Thyroid gland (tissue), 4 donors: ENCODE measurements at places on chromosomes 12 and 14. TPM values are rescaled to one million over a fixed set of nuclear protein-coding genes. Genes with fewer than 3 reads are reported as not detected.

- no peak for DNase-seq
Measured at GRCh38 chr12:65965358-65965757, 141.1 kb downstream of the HMGA2 start.

DNA sequence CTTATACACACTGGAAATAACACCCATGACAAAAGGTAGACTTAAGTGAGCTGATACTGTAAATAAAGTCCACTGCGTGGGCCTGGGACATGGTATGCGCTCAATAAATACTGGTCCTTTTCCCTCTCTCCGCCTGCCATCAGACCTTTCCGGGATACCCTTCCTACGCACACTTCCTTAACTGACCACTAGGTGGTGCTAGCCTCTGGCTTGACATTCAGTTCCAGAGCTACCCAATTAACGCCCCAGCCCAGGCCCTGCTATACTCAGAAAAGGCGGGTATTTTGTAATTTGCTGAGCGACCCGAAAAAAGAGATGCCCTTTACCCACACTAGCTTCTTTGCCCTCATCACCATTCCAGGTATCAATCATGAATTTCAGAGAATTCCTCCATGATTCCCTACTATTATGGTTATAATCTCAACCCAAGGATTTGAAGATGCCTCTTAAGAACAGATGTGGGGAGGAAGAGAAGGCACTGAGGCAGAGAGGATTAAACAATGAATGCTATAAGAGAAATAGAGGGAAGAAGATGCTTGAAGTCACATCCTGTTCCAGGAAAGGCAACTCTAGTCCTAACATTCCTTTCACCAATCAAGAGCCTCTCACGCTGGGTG, 3.9 kb upstream of the LRP1 start:
- peak; percentile 72 for DNase-seq

GRCh38 chr12:2118061-2118460, 65.3 kb downstream of the CACNA1C start:
- no peak for DNase-seq

The TARBP2 gene
- total RNA-seq, result 44.8 TPM

DNA sequence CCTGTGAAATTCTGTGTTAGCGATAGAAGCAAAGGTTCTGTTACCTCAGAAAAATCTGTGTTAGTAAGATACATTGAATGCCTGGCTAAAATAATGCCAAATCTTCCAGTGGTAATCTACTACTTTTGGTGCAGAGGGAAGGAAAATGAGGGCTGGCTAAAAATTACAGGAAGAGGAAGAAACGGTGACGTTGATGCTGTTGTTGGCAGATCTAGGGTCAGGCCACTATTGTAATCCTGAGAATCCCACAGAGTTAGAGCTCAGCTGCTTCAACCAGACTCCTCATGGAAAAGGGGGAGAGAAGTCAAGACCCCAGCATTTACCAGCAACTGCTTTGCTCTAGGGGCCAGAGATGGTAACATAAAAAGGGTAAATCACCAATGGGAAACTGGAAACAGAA, 145.1 kb downstream of the PPM1H start:
- DNase-seq, result no peak

GRCh38 chr12:14802721-14803010, 612 bp downstream of the WBP11 start:
- DNase-seq, result no peak

- no peak for DNase-seq
Measured at GRCh38 chr14:64604001-64604400, 54.2 kb downstream of the PPP1R36 start.

The ACTR10 gene
- total RNA-seq, result 59.8 TPM

The MAP3K9 gene
- 9.8 TPM for total RNA-seq
